ENCODE measurements at places on chromosomes 3 and 15.

GRCh38 chr3:122893282-122893681, 98.4 kb downstream of the SLC49A4 start:
- no peak for DNase-seq

GRCh38 chr3:159765860-159766294, 222.8 kb upstream of the IL12A start:
- no peak for DNase-seq

DNA sequence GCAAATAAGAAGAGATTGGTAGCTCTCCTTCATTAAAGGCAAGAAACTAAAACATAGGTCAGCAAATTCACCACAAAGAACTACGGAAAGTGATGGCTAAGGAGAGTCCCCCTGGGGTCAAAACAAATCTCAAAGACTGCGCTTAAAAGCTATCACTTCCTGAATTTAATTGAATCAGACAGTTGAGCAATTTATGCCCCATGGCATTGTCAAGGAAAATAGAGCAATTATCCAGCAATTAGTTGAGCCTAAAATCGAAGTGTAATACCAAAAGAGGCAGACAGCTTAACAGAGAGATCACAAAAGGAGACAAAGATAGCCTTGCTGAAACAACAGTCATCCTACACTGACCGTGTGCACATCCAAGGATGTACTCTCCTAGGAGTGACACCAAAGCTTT, 74.4 kb upstream of the SCN10A start:
- DNase-seq = no peak

- no peak for DNase-seq
Measured at GRCh38 chr15:87660251-87661129, 596.0 kb downstream of the NTRK3 start.

DNA sequence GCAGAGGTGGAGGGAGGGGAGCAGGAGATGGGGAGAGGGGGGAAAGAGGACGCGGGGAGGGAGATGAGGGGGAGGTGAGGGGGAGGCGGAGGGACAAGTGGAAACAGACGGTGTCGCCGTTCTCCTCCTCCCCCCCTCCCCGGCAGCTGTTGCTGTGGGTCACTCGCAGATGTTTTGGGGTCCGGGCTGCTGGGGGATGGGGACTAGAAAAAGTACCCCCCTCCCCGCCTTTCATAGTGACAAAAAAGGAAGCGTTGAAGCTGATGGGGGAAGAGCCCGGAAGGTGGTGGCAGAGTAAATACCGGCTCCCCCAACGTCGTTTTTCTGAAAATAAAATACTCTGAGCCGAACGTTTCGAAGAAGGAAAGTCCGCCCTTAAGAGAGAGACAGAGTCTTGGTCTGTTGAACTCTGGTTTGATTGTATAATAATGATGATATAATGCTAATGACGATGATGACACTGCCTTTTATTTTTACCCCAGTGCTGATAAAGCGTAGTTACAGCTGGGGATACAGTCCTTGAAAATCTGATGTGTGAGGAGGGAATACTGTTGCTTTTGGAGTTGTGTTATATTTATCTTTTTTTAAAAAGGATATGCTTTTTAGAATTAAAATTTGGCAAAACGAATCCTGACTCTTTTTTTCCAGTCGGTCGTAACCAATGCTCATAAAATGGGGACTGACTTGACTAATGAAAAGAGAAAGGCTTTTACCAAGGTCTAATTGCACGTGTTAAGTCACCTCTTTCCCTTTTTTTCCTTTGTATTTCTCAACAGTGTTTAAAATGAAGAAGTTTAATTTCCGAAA, 993 bp downstream of the STXBP5L start:
- no peak for DNase-seq

- DNase-seq = no peak
Measured at GRCh38 chr3:73427048-73427706, 197.6 kb downstream of the PDZRN3 start.

DNA sequence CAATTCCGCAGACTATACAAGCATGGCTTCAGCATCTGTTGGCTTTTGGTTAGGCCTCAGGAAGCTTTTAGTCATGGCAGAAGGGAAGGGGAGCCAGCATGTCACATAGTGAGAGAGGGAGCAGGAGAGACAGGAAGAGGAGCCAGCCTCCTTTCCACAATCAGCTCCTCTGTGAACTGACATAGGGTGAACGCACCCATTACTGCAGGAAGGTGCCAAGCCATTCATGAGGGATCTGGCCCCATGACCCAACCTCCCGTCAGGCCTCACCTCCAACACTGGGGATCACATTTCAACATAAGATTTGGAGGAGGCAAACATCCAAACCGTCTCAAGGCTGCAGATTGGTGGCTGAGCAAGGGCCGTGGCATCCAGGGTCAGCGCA, 106.3 kb downstream of the LRRK1 start:
- DNase-seq = no peak

- no peak for DNase-seq
Measured at GRCh38 chr3:94414418-94414817, 351.6 kb downstream of the NSUN3 start.

DNA sequence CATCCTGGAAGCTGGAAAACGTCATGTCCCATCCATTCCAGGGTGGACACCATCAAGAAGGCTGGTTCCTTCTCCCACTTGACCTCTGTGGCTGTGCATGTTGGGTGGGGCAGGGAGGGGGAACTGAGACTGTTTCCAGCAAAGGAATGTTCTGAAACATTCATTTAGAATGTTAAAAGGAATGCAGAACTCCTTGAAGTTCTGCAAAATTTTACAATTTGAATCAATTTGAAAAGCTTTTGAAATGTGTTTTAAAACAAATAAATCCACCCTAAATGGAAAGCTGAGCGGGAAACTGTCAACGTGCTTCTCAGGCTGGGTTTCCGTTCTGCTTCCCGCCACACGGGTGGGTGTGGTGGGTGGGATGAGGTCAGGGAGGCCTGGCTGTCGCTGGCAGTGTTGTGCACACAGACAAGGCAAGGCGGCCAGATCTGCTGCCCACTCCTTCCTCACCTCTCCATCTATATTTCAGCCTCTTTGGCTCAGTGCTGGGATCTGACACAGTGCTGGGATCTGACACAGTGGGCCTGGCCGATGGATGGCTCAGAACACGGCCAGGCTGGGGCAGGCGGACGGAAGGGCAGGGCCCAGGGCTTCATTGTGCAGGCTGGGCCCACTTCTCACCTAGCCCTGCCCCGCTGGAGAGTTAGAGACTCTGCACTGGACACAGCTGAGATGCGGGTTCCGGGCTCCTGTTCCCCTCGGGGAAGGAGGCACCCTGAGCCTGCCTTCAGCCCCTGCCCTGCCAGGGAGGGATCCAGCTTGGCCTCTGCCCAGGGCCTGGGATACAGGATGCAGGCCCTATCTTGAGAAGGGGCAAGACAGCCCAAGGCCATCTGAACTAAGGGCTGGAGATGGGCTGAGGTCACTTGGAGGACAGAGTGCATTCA, 110.4 kb downstream of the TMEM266 start:
- DNase-seq = no peak

DNA sequence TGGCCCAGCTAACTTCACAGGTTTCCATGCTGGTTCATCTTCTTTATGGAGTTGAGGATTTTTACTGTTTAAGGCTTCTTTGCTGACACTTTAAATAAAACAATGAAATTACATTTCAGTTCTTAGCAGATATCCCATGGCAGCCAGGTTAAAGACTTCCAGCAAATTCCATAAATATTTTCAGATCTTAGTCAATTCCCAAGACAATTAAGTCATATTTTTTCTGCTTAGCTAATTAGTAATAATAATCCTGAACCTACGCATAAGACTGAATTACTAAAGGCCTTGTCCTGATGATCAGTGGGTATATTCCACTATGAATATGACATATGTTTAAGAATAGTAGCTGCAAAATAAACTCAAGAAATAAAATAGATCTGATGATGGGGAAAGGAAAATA, 83.3 kb downstream of the NR2E3 start:
- no peak for DNase-seq

DNA sequence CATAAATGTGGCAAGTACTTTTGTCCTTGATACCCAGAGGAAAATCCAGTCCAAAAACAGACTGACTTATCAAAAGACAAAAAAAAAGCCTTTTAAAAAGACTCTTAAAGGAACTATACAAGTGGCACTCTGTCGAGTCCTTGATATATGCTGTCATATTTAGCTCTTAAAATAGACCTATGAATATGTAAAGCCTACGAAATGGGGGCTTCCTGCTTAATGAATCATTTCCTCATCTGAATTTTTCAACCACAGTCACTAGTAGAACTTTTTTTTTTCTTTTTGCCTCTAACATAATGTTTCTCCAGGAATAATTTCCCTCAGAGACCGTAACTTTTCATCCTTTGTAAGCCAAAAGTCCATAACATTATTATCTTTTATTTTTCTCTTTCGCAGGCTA, 95.8 kb downstream of the P3H2 start:
- DNase-seq = no peak

GRCh38 chr15:78374436-78375393, 34.6 kb downstream of the CRABP1 start:
- DNase-seq = no peak

DNA sequence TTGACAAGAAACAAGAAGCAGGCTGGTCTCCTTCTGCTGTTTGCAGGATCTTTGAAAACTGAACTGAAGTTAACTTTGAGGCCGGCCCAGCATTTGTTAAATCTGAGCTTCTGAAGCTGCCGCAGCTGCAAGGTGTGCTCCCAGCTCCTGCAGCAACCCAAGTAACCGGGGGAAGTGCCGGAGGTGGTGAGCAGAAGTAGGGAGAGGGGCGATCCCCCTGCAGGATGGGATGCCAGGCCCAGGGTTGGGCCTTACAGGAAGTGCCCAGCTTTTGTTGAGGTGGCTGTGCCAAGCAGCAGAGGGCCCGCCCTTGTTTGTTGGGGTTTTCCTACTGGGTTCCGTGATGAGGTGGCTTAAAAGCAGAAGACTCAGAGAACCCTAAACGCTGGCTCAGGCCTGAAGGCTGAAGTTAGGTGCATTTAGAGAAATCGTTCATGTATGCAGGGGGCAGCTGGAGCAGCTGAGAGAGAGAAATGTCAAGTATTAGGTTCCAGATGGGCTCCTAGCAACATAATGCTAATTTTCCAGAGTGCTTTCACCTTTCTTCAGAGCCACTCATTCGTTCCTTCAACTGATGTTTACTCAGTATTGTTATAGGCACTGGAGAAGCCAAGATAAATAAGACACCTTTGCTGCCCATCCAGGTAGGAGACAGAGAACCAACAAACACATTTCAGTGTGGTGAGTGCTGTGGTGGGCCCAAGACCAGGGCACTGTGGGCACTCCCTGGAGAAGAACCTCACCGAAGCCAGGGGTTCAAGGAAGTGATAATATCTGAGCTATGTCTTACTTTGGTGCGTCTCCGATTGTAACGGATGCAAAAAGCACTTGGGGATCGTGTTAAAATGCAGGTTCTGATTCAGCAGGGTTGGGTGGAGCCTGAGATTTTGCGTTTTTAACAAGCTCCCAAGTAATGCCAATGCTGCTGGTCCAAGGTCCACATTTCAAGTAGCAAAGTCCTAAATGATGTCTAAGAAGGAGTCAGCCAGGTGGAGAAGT, 42.2 kb upstream of the PLCL2 start:
- no peak for DNase-seq

- DNase-seq = no peak
Measured at GRCh38 chr3:159472611-159473010, 516.0 kb upstream of the IL12A start.

- DNase-seq = no peak
Measured at GRCh38 chr3:184656458-184656828, 55.4 kb downstream of the MAGEF1 start.

GRCh38 chr3:151724576-151725562, 8.9 kb upstream of the AADACL2 start:
- DNase-seq = no peak

- no peak for DNase-seq
Measured at GRCh38 chr3:17329927-17330326, 412.5 kb downstream of the TBC1D5 start.

DNA sequence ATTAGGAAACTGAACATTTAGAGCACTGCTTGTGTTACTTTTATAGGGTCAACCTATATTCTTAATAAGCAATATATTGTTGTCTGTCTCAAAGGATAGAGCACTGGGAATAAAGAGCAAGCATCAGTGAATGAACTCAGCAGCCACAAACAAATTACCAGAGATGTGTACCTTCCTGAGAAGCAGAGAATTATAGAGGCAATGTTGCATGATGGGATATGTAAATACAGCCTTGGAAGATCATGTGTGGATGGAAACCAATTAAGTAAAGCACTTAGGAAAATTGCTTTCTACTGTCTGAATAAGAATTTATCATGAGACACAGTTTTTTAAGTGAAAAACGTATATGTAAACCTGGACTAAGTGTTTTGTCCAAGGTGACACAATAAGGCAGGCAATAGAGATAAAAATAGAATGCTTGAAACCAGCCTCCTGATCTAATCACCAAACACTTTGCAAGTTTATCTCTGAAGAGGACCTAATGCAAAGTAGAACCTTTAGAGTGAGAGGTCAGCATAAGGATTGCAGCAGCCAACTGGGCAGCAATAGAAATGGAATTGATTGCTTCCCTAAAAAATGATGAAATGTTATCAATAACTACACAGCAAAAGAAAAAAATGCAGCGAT, 848.0 kb downstream of the TUSC7 start:
- no peak for DNase-seq
